ENCODE measurements at places on chromosomes 1 and 21. TPM values are rescaled to one million over a fixed set of nuclear protein-coding genes. Genes with fewer than 3 reads are reported as not detected.

Gene PSMA5
- 142 TPM for total RNA-seq

Gene NR0B2
- total RNA-seq = 14.7 TPM

DNA sequence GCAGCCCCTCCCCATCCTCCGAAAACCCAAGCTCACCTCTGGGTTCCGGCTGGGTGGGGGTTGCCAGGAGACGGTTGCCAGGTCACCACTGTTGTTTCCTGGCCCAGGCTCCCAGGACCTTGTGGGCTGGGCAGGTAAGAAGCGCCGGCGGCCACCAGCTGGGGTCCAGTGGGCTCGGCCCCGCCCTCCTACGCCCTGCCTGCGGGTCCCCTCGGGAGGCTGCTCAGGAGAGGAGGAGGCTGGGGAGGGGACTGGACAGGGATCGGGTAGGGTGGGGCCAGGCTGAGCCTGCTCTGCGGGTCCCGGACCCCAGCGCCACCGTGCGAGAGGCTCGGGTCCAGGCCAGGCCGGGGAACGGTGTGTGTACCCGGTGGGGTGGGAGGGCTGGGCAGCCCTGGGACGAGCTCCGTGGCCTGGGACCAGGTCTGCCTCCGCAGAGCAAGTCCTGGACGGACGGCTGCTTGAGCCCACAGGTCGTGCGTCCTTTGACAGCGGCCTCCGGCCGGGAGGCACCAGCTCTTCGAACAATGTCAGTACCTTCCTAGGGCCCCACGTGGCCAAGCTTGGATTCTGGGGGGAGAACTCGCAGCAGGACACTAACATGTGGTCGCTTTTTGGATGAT is at the start of gene TTLL10:
Gene TTLL10, plus strand, starts transcription at position 88 of the 623 bp plus-strand sequence. CDS start 5,336 bp downstream, outside the sequence.
- no peaks in the 10 kb centered on the region for H3K4me1 ChIP-seq
- no peaks in the 10 kb centered on the region for H3K36me3 ChIP-seq
- H3K4me3 ChIP-seq = no peak within 1 kb of the TSS
- no peak within 1 kb of the TSS for H3K27ac ChIP-seq
- peaks cover 43% of the 10 kb centered on the region for H3K27me3 ChIP-seq
- no peak for DNase-seq

DNA sequence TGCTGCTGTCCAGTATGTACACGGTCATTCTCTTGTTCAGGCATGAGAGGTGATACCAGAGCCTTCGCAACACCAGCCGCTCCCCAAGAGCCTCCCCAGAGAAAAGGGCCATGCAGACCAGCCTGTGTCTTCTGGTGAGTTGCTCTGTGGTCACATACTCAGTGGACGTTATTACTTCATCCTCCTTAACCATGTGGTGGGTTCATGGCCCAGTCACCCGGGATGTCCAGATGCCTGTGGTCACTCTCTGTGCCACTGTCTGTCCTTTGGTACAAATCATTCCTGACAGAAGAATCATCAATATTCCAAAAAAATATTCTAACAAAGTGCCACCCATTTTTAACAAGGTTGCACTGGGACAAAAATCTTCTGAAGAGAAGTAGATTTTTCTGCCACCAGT is 8.8 kb upstream of the ZNF124 start:
- no peaks in the 10 kb centered on the region for H3K4me1 ChIP-seq
- DNase-seq = no peak
- no peaks in the 10 kb centered on the region for H3K27me3 ChIP-seq
- H3K27ac ChIP-seq = no peak overlapping the region
- H3K36me3 ChIP-seq = no peaks in the 10 kb centered on the region
- no peak overlapping the region for H3K4me3 ChIP-seq

GRCh38 chr1:216616425-216616824 is 106.8 kb downstream of the ESRRG start:
- DNase-seq = no peak
- H3K4me3 ChIP-seq = no peak overlapping the region
- no peaks in the 10 kb centered on the region for H3K36me3 ChIP-seq

- no peak overlapping the region for H3K4me3 ChIP-seq
- peaks cover 29% of the 10 kb centered on the region for H3K4me1 ChIP-seq
- H3K27me3 ChIP-seq = no peaks in the 10 kb centered on the region
- H3K36me3 ChIP-seq = peaks cover 32% of the 10 kb centered on the region
- no peak overlapping the region for H3K27ac ChIP-seq
Measured at GRCh38 chr1:226400519-226401354, 7.2 kb downstream of the PARP1 start.
